ENCODE measurements at places on chromosomes 3 and 15.

GRCh38 chr15:37291920-37292319, 191.6 kb upstream of the MEIS2 start:
- DNase-seq = no peak

DNA sequence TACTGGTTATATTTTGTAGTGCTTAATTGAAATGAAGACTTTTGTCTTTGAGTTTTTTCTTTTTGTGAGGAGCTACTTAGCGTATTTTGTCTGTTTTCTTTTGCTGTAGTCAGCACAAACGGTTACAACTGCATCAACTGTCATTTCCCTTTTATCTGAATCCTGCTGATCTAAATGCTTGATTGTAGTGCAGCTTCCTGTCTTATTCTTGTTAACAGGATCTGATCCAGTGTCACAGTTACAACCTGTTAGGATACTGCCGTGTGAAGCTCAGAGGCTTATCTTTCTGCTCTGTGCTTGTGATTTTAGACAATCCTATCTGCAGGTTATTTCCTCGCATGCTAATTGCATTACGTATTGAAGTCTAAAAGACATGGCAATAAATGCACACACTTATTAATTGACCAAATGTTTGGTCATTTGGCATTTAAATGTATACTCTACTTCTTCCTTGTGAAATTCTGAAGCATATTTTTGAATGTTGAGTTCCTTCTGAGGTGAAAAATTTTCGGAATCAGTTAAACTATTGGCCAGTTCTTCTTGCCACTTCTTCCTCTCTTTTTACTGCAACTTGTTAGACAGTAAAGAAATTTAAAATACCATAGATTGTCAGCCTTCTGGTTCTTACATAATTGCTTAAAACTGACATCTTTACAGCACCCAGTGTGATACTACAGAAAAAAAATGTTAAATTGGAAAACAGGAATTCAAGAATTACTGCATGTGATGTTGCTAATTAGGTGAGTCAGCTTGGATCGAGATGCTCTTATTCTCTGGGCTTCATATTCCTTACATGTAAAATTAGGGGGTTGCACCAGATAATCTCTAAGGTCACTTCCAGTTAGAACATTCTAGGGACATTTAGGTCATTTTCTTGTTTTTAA, 168.2 kb downstream of the MBNL1 start:
- no peak for DNase-seq

DNA sequence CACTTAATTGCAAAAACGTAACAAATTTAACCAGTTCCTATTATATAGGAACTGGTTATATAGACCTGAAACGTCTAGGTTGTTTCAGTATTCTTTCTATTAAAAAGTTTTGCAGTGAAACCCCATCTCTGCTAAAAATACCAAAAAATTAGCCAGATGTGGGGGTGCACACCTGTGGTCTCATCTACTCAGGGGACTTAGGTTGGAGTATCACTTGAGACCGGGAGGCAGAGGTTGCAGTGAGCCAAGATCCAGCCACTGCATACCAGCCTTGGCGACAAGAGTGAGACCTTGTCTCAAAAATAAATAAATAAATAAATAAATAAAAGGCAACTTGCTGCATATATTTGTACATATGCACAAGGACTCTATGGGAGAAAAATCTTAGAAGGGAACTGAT, 387.0 kb downstream of the TUSC7 start:
- DNase-seq = no peak

DNA sequence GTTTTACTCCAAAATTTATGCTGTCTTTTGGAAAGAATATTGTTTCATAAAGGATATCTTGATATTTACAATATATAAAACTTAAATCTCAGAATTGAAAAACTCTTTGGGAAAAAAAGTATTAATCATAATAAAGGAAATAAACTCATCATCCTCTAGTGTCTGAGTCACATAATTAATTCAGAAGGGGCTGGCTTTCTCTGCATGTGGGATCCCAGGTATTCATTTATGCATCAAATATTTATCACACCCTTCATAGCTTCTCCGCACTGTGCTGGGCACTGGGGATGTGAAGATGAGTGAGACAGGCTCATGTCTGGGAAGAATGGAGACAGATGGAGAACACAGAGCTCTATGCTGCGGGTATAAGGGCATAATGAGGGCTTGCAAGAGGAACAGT, 65.6 kb downstream of the CCNL1 start:
- no peak for DNase-seq

DNA sequence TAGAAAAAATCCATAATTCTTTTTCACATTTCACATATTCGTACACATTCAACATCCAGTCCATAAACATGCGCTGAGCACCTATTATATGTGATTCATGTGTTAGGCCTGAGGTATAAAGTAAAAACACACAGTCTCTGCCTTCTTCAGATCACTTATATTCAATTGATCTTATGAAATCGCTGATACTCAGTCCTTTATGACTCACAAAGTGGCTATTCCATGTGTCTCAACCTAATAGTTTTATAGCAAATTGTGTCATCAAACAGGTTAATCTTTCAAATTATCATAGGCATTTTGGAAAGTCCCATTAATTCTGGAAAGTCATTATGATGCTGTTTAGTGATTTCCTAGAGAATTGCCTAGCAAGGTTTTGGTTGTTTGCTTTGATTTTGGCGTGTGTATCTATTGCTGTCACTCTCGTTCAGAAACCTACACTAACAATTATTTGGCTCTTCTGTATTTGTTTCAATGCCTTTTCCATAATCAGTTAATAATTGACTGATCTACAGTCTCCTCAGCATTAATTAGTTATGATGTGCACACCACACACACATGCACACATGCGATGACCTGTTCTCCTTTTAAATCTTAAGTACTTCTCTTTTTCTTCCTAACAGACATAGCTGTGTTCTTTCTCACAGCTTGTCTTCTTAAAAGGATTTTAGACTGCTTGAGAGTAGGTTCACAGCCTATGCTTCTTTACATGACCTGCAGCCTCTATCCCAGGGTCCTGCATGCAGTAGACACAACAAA, 353.1 kb downstream of the MECOM start:
- DNase-seq = no peak

DNA sequence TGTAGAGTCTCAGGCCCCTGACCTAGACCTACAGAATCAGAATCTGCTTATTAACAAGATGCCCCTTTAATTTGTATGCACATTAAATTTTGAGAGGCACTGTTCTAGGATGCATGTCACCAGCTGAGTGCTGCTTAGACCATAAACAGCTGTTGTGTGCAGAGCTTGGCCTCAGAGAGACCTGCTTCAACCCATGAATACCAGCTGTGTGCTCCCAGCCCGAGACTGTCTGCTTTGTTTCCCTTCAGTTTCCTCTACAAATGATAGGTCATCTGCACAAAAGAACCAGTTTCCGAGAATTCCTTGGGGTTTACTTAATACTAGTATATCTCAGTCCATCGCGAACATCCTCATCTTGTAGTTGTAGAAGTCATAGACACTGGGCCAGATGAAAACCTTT, 158.5 kb upstream of the PFN2 start:
- DNase-seq = no peak

DNA sequence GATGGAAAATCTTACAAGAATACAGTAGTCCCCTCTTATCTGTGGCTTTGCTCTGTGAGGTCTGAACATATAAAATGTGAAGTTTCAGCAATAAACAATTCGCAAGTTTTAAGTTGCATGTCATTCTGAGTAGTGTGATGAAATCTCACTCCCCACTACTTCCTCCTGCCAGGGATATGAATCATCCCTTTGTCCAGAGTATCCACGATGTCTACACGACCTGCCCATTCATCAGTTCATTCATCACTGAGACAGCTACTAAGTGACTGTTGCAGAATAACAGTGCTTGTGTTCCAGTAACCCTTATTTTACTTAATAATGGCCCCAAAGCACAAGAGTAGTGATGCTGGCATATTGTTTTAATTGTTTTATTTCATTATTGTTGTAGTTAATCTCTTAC, 489.2 kb upstream of the UBE2E2 start:
- DNase-seq = no peak

DNA sequence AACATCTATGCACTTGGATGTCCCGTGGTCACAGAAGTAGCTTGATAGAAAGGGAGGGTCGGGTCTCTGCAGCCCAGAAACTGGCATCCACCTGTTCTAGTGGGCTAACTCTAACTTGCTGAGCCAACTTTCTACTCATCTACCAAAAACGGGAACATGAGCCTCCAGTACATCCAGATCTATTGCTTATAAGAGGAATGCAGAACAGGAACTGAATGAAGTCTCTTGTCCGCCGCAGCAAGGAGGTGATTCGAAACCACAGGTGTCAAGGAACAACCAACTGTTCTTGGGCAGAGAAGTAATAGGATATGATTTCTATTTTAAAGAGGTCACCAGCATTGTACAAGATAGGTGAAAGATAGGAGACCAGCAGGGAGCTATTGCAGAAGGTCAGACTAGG, 17.9 kb downstream of the TERC start:
- no peak for DNase-seq

GRCh38 chr15:96477227-96477626, 146.7 kb downstream of the NR2F2 start:
- no peak for DNase-seq

Data from activated CD8-positive, alpha-beta memory T cell treated with anti-CD3 and anti-CD28 coated beads for 4 hours (primary cell).